ENCODE measurements at places on chromosomes 11 and 22.
A peak's percentile ranks its signal among the peaks of the same experiment; 100 is the strongest.

DNA sequence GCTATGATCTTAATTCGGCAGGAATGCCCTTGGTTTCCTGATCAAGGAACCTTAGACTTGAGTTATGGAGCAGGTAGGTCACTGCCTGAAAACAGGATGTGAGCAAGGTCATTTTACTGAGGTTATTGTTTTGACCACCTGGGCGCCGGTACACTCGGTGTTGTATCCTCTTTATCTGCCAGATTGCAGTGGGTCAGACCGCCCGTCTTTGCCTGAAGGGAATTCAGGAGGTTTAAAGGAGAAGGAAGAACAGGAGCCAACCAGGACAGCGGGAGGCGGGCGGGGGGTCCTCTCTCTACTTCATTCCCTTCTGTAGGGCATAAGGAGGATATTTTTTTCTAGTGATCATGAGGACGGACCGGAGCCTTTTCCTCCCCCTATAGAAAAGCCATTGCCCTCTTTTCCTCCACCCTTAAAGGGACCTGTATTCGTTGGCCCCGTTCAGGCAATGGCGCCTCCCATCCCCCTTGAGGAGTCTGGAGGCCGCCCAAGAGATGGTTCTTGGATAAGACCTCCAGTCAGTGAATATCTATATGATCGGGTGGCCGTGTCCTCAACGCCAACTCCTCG is 649 bp downstream of the MS4A15 start:
- DNase-seq = no peak

DNA sequence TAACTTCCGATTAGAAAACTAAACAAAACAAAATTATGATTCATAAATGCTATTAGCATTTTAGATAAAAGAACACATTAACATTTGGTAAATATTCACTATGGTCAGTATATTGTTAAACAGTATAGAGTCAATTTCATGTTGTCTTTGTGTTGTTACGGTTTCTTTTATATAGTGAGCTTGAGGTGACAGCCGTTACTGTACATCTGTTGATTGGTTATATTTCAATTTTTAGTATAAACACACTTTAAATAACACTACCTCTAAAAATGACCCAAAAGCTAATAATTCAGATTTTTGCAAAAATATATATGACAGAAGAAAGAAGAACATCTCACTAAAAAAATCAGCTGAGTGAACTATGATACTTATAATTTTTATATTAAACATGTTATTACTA is 249.0 kb upstream of the LUZP2 start:
- no peak for DNase-seq

DNA sequence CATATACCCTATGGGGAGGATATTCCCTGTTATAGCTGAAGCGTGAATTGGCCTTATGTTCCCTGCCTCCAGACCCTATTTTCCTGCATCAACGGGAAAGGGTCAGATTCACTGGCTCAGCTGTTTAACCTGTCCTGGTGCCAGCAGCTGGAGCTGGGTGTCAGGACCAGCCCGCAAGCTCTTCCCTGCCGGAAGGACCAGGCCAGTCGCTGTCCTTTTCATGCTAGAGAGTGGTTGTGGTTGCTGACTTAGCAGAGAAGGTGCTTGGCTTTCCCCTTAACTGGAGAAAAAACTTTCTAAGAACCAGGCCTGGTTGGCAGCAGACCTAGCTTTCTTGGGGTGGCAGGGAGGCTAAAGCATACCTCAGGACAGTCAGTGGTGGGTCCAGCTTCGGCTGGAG is 5.2 kb upstream of the SREBF2 start:
- no peak for DNase-seq

GRCh38 chr11:8766043-8766987 is 83.7 kb downstream of the RPL27A start:
- no peak for DNase-seq

DNA sequence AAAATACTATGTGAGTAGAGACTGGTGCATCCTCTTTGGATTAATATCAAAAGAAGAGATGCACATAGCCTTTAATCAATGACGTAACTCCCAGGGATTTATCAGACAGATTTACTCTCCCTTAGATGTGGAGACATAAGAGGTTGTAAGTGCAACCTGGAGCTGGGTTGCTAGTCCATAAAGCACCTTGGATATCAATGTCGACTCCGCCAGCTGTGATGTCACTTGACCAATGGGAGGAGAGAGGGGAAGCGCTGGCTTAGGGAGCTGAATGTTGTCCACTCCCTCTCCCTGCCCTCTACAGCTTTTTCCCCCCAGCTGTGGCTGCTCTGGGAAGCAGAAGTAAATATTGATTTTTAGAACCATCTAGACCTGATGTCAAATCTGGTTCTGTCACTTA is 28.9 kb upstream of the TMEM86A start:
- DNase-seq = no peak

DNA sequence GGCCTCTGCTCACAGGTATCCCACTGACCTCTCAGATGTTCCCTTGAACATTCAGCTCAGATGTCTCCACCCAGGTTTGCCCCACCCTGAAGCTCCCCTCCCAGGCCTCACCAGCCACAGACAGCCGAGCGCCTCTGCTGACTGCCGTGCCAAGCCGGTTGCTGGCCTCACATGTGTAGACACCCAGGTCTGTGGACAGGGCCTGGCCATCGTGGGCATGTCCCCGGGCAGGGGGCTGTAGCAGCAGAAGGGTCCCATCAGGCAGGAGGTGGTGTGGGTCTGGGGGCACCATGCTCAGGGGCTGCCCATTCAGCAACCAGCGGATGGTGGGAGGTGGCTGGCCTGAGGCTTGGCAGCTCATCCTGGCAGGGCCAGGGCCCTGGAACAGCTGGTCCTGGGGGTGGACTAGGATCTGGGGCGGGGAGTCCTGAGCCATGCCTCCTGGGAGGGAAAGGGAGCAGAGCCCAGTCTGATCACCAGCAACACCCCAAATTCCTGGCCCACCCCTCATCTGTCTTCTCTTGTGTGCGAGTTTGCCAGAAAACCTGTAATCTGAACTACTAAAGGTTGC is 759 bp downstream of the ROBO4 start:
- DNase-seq = no peak

DNA sequence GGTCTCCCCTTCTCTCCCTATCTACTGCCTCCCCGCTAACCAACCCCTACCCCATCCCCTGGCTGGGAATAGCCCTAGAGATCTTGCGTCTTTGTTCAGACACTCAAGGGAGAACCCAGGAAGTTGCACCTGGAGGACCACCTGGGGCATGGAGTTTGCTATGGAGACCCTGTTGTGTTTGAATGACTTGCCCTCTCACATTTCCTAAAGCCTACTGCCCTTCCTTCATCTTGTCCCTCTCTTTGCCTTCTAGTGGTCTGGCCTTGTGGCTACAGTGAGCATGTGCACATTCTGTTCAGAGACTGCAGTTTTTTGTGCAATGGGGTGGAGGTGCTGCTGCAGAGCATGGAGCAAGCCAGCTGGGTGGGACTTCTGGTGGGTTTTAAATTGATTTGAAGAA is 42.5 kb downstream of the ZNRF3 start:
- DNase-seq = no peak

GRCh38 chr11:7495882-7496551 is 10.7 kb downstream of the OLFML1 start:
- DNase-seq = peak; percentile 78

- no peak for DNase-seq
These were observed 140.3 kb downstream of the CADM1 start for GRCh38 chr11:115363921-115364320.

GRCh38 chr22:48416396-48417224 is 1411.1 kb downstream of the BRD1 start:
- DNase-seq = no peak

- DNase-seq = peak; percentile 57
These were observed 25.4 kb downstream of the MMP20 start for GRCh38 chr11:102599642-102600261.

DNA sequence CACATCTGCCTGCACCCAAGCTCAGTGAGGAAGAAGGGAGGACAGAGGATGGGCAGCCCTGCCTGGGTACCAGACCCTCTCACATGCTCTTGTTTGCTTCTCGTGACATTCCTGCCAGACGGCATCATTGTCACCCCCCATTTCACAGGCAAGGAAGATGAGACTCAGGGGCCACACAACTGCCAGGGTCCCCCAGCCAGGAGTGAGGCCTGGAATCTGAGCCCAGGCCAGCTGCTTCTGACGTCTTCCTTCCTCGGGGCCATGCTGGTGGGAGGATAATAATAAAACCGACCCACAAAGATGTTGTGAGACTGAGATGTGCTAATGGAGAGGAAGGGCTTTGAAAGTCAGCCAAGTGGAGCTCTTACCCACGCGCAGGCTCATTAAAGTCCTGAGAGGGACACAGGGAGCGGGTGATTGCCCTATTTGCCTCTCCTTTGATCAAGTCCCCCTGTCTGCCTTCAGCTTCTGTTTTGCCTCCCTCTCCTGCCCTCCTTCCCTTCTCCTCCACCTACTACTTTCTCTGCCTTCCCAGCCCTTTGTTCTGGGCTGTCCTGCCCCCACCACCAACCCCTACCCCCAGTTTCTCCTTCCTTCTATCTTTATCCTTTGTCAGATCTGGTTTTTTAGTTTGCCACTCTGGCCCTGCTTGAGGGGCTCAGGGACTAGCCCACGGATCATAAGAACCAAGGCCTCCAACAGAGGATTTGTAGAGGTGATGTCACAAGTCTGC is 62.7 kb downstream of the MCM5 start:
- no peak for DNase-seq

DNA sequence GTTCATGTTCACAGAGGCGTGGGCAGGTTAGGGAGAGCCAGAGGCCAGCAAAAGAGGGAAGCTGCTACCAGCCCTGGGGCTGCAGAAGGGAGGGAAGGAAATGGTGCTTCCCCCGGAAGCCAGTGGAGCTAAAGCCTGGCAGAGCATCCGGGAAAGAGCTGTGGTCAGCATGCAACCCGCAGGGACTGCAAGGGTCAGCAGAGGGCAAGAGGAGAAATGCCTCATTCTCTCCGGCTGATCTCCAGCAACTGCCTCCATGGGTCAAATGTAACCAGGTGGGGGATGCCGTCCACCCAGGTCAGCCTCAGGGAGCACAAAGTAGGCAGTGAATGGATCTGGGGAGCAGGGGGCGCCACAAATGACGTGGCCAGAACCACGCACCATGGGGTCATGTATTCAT is 36.9 kb upstream of the PRR5 start:
- no peak for DNase-seq

DNA sequence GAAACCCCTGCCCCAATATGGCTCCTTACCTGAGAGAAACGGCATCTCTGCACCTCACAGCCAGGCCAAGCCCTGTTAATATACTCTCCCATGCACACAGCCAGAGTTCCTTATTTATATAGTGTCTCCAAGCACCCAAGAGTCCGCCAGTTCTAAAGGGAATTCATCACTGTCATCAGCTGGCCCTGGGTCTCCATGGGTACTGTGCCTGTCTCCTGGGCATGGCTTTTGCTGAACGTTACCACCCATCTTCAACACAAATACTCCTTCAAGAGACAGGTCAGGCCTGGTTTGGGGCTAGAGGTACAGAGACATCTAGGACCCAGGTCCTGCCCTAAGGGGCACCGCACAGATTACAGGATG is 1.6 kb upstream of the ATG16L2 start:
- DNase-seq = peak; percentile 48

- no peak for DNase-seq
These were observed 23.2 kb upstream of the UBASH3B start for GRCh38 chr11:122632181-122632824.
